T-cell (primary cell): ENCODE measurements at places on chromosomes 7 and 10.

DNA sequence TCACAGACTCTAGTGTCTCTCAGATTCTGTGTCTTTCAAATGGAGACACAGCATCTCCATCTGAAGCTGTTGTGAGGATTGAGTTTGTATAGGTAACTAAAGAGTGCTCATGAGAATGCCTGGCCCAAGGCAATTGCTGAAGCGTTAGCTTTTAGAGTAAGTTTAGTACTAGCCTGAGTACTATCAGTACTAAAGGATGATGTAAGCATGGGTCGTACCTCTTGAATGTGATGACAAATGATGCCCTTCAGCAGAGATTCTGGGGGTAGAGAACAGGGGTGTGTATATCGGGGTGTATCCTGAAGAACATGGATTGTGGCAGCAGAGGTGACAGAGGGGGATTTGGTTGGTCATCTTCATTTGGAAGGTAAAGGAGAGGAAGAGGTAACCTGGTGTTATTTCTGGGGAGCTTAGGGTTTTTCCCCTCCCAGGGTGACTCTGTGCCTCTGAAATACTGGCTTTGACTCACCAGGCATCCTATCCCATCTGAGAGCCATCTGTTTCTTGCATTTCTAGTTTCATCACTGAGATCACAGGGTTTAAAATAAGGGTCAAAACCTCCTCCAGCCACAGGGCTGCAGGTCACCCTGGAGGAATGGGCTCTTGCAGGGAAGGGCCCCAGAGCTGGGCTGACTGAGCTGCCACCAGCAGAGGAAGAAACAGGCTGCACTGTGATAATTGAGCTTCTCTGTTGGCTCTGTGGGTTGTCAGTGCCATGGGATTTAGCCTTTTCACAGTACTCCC is 756.0 kb downstream of the KCNMA1 start:
- no peaks in the 10 kb centered on the region for H3K4me1 ChIP-seq
- no peak overlapping the region for H3K27ac ChIP-seq
- no peak overlapping the region for H3K4me3 ChIP-seq
- DNase-seq, result no peak

DNA sequence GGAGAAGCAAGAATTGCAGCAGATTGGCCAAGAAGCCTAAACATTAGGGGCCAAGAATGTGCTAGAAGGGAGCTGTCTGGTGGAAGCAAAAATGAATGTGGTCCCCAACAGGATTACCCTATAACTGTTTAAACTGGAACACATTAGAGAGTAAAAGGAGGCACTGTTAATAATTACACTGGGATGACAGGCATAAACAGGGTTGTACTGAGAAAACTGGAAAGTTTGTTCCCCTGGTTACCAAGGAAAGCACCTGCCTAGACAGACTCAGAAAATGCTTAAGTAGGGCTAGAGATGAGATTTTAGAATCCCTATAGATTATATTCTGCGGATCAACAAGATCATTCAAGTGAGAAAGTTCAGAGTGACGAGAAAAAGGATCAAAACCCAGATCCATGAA is 100.8 kb downstream of the CTTNBP2 start:
- H3K27ac ChIP-seq, result no peak overlapping the region
- no peaks in the 10 kb centered on the region for H3K36me3 ChIP-seq
- no peak for DNase-seq
- H3K4me1 ChIP-seq, result no peaks in the 10 kb centered on the region
- no peaks in the 10 kb centered on the region for H3K27me3 ChIP-seq

DNA sequence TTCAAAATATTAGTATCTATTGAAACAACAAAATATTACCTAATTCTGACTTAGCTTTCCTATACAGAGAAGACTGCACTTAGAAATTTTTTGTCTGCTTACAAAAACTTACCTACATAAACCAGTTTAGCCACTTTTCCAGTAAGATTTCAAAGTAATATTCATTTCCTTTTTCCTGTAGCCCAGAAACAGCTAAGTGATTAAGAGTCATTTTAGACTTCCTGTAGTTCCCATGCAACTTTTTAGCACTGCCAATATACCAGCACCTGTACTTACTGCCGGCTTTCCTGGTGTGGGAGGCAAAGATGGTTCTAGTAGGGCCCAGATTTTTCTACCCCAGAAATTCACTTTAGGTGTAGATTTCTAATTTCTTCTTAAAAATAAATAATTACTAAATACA is 21.8 kb downstream of the NT5C2 start:
- no peak overlapping the region for H3K4me3 ChIP-seq
- peaks cover 35% of the 10 kb centered on the region for H3K36me3 ChIP-seq
- no peaks in the 10 kb centered on the region for H3K4me1 ChIP-seq

DNA sequence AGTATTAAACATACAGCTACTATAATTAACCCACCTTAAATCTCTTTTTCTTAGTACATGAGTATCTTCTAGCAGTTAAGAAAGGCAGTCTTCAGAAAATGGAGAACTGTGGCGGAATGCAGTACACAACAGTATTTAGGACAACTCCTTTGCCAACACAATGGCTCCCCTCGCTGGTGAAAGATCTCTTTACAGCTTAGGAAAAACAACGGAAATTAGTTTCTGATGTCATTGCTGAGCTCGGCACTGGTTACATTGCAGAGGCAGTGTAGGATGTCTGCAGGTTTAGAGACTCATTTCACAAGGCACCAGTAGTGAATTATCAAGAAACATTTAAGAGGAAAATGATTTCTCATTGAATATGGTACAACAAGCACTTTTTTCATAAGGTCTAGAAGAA is 43.4 kb downstream of the GLRX3 start:
- H3K27me3 ChIP-seq, result no peaks in the 10 kb centered on the region
- no peak overlapping the region for H3K27ac ChIP-seq
- no peaks in the 10 kb centered on the region for H3K4me1 ChIP-seq
- H3K4me3 ChIP-seq, result no peak overlapping the region

DNA sequence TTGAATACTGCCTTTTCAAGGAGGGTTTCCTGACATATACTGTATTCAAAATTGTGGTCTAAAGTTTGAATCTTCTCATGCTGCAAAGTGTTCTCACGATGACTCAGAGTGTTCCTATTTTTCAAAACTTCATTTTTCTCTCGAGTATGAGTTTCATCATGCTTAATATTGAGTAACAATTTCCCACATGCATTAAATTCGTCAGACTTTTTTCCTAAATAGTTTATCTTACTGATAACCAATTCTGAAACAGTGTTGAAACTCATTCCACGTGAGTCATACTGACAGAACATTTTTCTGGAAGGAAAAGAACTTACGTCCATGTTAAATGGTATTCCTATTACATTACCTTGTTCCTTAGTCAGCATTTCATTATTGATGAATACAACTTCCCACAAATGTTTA is 44.1 kb downstream of the ZNF33B start:
- H3K36me3 ChIP-seq, result no peaks in the 10 kb centered on the region
- DNase-seq, result no peak
- H3K27me3 ChIP-seq, result no peaks in the 10 kb centered on the region
- no peak overlapping the region for H3K27ac ChIP-seq
